ENCODE measurements at places on chromosomes 6 and 20.
A peak's percentile ranks its signal among the peaks of the same experiment; 100 is the strongest.

- no peak for DNase-seq
Observed at GRCh38 chr6:96836631-96837080, 621 bp downstream of the GPR63 start.

- DNase-seq, result no peak
Observed at GRCh38 chr20:36919715-36920333, 31.7 kb downstream of the SAMHD1 start.

- DNase-seq, result no peak
Observed at GRCh38 chr6:11493974-11494373, 43.6 kb upstream of the TMEM170B start.

DNA sequence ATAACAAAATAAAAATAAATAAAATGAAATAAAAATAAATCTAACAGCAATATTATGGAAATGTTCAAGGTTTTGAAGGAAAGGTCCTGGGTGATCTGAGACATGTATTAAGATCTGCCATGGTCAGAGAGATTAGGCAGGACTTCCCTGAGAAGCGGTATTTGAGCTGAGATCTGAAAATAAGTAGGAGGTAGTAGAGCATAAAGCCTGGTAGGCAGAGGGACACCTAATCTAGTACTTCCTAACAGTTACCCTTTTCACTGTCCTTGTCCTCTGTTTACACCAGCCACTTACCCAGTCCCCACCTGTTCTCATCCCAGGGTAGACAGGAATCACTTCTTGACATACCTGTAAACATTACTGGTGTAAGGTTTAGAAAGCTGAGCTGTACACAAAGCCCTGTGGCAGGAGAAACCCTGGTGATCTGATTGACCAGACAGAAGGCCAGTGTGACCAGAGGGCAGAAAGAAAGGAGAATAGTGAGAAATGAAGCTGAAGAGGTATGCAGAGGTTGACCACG is 8.3 kb upstream of the ZNF318 start:
- no peak for DNase-seq

GRCh38 chr6:38984723-38985122 is 63.9 kb upstream of the GLP1R start:
- DNase-seq, result no peak

DNA sequence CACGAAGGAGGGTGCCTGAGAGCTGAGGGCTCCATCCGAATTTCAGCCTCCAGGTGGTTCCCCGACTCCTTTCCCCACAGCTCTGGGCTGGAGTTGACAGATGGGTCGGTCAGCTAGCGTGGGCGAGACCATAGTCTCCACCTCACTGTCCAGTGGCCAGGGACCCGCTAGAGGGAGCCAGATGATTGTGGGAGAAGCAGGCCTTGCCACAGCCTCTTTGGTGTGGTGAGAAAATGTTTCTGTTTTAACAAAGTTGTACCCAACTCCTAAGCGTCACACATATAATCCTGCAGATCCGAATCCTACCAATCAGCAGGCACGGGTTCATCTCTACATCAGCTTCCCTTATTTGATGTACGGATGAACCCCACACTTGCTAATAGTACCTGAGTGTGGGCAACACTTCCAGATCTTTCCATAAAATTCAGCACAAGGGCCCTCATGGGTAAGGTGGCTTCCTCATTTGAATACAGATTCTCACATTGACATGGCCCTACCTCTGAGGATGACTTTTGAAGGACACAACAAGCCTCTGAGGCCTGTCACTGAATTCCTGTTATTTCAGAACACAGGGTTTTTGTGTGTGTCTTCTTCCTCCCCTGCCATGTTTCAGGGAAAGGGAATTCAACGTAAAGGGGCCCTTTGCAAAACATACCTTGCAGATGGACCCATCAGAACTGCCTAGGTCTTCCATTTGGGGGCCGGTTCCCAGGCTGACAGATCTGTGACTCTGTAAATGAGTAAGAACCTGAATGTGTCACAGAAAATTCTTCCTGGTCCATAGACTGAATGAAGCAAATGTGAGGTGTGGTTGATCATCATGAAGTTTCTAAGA is 103.2 kb upstream of the DUSP22 start:
- peak; percentile 36 for DNase-seq

DNA sequence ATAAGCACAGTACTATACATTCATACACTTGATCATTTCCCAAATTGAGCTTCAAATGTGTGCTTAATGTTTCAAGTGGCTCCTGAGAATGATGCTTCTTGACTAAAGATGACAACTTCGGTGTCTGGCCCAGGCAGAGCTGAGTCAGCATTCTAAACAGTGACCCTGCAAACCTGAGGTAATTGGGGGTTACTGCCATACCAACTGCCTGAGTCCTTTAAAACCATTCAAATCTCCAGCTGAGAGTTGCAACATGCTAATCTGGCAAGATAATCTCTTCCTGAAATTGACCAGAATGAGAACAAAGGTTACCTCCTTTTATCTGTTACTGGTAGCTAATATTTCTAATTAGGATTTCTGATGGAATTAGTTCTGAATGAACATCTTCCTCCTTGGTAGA is 8.2 kb downstream of the BACH2 start:
- DNase-seq, result no peak

GRCh38 chr20:45782890-45783289 is 8.8 kb downstream of the WFDC3 start:
- no peak for DNase-seq

DNA sequence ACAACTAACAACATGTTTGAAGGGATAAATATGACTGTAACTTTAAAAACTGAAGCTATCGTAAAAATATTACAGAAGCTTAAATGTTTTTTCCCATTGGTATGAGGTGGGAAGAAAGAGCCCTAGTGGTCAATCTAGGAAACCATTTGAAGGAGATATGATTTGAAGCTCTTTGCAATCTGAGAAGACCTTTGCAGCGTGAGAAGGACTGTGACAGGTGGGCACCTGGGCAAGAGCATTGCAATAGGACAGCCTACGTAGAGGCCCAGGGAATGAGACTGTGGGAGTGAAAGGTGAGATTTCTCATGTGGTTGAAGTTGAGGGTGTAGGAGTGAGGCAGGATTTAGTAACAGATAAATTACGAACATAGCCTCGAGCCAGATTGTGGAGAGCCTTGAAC is 108.0 kb upstream of the PDE7B start:
- no peak for DNase-seq

- DNase-seq, result peak; percentile 84
Observed at GRCh38 chr6:29723262-29723665, at the start of gene HLA-F. Gene HLA-F (plus strand): TSS chr6:29723434. CDS start chr6:29723464, 30 bp downstream.

GRCh38 chr6:47097092-47097945 is 55.2 kb upstream of the ADGRF1 start:
- no peak for DNase-seq

GRCh38 chr6:126118058-126118755 is 131.9 kb downstream of the TRMT11 start:
- no peak for DNase-seq

DNA sequence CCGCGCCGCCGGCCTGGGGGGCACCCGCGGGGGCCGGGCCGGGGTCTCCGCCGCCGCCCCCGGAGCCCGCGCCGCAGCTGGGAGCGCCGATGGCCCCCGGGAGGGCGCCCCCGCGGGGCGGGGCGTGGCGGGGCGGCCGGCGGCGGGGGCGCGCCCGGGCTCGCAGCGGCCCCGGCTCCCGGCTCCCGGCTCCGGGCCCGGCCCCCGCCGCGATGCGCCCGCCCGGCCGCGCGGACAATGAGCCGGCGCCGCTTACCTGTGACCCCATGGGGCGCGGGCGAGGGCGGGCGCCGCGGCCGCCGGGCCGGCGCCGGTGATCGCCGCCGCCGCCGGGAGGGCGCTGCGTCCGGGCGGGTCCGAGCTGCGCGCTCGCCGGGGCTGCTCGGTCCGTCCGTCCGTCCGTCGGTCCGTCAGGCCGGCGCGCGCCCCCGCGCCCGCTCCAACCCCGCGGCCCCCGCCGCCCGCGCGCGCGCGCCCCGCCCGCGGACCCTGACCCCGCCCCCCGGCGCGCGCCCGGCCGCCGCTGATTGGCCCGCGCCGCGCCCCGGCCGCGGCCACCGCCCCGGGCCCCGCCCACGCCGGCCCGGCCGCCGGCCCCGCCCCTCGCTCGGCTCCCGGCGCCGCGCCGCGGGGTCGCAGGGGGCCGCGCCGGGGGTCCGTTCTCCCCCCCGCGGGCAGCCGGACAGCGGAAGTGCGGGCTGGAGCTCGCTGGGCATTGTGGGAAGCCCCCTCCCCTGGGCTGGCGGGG is at the start of gene ZBTB46:
ZBTB46 (minus strand) TSS at position 424 of the 748 bp plus-strand sequence. CDS start 40,507 bp downstream, outside the sequence.
- no peak for DNase-seq

- DNase-seq, result no peak
Observed at GRCh38 chr20:23224806-23225205, 125.8 kb upstream of the NXT1 start.
